Stimulated activated CD8-positive, alpha-beta memory T cell treated with anti-CD3 and anti-CD28 coated beads, Interleukin-4, amount 100 ng/mL, for 1 hour (primary cell): ENCODE measurements at places on chromosomes 1 and 21.

DNA sequence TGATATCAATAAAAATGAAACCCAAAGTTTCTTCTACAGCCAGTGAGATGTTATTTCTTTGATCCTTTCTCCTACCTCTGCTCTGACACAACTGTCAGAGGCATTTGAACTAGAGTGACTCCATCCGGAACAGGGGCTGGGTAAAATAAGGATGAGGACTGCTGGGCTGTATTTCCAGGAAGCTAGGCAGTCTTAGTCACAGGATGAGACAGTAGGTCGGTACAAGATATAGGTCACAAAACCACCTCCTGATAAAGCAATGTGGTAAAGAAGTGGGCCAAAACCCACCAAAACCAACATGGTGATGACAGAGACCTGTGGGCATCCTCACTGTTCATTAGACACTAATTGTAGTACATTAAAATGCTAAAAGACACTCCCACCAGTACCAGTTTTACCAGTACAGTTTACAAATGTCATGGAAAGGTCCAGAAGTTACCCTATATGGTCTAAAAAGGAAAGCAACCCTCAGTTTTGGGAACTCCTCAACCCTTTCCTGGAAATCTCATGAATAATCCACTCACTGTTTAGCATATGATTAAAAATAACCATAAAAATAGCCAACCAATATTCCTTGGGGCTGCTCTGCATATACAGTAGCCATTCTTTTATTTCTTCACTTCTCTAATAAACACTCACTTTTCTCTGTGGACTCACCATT, 96.7 kb downstream of the GABPA start:
- DNase-seq: no peak

GRCh38 chr1:32893198-32894018, 7.1 kb downstream of the HPCA start:
- DNase-seq: no peak

- DNase-seq: no peak
These were observed 33.4 kb downstream of the HMCN1 start for GRCh38 chr1:185767508-185768120.

DNA sequence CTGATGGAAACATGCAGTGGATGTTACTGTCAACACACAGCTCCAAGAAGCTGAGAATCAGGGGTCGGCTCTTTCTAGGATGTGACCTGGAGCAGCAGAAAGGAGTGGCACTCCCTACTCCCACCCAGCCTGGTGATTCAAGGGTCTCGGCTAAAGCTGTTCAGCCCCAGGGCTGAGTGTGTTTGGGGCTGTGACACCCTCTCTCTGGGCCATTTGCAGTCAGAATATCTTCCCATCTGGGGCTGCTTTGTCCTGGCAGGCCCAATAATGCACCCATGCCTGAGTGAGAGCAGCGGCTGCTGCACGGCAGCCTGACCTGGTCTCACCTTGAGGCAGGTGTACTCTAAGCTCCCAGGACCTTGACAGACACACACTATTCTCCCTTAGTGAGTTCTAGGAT, 52.5 kb upstream of the AJAP1 start:
- DNase-seq: no peak

DNA sequence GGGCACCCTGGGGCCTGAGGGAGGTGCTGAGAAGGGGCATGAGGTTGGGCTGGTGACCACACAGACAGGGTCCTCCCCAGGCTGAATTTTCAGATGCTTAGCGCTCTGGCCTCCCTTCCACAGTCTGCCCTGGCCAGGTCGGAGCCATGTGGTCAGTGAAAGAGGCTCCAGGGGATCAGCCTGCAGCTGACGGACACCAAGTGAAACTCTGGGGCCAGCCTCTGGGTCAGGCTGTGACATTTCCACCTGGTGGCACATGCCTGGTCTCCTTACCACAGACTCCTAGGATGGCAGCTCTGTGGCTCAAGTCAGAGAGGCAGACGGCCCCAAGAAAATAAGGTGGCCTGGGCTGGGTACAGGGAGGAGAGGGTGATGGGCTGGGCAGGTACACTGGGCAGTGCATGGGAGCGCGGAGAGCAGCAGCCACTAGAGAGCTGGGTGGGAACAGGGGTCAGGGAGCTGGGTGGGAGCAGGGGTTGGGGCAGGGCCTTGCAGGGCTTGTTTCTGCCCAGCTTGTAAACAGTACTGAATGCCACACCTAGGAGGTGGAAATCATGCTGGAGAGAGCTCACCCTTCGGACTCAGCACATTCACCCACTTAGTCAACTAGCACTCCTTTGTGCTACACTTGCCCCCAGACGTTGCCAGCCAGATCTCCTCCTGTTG, 20.7 kb upstream of the ADARB1 start:
- no peak for DNase-seq

GRCh38 chr1:192270398-192270797, 46.4 kb upstream of the RGS21 start:
- DNase-seq: no peak

DNA sequence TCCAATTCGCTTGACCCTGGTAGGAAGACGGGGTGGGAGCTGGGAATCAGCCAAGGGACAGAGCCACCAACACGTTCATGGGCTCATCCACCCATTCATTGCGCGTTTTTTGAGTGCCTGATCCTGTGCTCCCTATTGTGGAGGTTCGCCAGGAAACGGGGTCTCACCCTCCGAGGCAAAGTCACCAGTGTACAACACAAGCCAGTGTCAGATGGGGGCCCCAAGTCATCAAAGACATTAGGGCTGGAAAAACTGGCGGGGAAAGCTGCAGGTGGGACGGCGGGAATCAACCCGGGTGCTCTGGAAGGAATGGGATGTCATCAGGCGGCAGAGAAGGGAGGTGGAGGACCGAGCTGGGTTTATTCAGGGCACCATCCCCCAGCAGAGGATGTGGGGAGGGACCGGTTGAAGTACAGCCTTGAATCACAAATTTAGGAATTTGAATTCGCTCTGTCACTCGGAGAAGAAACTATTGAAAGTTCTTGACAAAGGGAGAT, 667 bp upstream of the NID1 start:
- DNase-seq: no peak

DNA sequence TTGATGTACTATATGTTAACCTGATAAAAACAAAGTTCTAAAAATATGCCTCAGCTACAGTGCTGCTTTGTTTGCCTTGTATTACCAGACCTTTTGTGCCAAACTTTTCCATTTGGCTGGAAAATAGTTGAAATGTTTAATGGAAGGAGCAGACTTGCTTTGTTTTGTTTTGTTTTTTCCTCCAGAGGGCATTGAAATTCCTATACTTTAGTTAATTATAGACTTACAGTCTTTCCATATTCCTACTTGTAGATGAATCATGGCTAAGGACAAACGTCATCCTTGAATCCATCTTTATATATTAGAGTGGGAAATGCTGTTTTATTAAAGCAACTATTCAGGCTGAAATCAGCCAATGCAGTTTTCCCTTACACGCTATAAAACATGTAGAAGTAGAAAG, 6.7 kb downstream of the CAP1 start:
- no peak for DNase-seq

DNA sequence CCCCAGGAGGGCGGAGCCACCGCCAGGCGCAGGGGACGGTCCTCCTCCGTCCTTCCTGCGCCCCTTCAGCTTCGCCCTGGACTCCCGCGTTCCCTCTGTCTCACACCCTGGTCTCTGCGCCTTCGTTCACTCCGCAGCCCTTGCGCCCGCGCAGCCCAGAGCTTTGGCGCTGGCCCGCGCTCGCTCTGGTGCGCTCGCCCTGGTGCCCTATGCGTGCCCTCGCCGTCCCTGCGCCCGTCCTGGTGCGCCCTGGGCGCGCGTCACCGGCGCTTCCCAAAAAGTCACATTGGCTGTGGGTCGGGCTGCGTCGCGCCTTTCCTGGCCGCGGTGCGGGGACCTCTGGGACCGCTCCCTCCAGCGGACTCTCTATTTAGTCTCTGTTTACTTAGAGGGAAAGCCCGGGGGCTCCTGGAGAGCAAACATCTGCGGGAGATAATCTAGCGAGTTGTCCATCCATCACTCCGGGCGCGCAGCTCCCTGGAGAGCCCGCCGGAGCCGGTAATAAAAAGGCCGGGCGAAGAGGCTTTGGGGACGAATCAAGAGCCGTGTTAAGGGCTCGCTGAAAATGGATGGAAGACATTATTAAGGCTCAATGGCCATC, 178.6 kb downstream of the PRDM16 start:
- DNase-seq: no peak
